ENCODE measurements at places on chromosomes 7 and 10.

GRCh38 chr10:120584786-120585185 lies 127.8 kb downstream of the PLPP4 start:
- DNase-seq: no peak

GRCh38 chr10:1121271-1121970 lies 65.2 kb downstream of the WDR37 start:
- no peak for DNase-seq

DNA sequence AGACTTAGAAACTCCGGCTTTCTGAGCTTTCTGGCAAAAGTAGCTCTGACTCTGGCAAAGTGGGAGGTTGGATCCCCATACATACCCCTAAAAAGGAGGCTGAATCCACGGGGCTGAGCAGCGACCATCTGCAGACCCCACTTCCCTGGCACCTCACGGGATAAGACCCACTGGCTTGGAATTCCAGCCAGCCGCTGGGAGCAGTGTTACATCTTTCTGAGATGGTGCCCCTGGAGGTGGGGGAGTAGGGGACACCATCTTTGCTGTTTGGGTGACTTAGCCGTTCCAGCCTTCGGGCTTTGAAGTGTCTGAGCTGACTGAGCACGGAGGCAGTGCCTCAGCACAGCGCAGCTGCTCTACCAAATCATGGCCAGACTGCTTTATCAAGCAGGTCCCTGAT lies 45.0 kb upstream of the GRM3 start:
- no peak for DNase-seq

- no peak for DNase-seq
Observed at GRCh38 chr7:88363249-88363648, 56.6 kb upstream of the STEAP4 start.

- no peak for DNase-seq
Observed at GRCh38 chr10:106908225-106908624, 256.3 kb downstream of the SORCS1 start.

GRCh38 chr10:119478111-119478802 lies 64.3 kb downstream of the RGS10 start:
- no peak for DNase-seq

- no peak for DNase-seq
Observed at GRCh38 chr7:25885057-25885576, 266.9 kb upstream of the NFE2L3 start.

DNA sequence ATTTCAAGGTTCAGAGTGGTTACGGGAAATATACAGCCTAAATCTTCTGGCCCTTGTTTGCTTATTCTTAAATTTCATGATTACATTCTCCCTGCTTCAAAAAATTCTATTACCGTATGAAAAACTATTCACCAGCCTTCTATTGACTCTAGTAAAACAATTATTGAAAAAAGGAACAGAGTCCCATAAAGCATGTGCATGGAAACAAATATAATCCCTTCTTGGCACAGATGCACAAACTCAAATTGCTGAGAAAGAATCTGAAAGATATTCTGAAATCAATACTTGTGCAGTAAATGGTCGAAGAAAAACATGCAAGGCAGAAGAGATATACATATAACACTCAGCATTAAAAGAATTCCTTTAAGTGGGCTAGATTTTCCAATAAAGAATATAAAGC lies 83.6 kb downstream of the LRRN3 start:
- DNase-seq: no peak

- DNase-seq: no peak
Observed at GRCh38 chr7:19575909-19576557, 132.8 kb downstream of the POLR1F start.

DNA sequence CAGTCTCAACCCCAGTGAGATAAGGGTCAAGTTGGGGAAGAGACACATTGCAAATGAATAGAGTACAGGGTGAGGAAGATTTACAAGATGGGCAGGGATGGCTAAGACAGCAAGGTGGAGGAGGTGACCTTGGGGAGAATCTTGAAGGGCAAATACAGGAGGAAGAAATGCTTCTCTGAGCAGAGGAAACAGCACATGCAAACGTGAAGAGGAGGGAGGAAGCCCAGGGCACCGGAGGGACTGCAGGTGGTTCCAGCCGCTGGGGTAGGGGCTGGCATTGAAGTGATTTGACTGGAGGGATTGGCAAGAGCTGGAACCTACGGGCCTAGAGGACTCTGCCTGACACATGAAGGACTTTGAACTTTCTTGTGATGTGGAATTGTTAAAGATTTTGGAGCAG lies 14.6 kb downstream of the PLAU start:
- no peak for DNase-seq

DNA sequence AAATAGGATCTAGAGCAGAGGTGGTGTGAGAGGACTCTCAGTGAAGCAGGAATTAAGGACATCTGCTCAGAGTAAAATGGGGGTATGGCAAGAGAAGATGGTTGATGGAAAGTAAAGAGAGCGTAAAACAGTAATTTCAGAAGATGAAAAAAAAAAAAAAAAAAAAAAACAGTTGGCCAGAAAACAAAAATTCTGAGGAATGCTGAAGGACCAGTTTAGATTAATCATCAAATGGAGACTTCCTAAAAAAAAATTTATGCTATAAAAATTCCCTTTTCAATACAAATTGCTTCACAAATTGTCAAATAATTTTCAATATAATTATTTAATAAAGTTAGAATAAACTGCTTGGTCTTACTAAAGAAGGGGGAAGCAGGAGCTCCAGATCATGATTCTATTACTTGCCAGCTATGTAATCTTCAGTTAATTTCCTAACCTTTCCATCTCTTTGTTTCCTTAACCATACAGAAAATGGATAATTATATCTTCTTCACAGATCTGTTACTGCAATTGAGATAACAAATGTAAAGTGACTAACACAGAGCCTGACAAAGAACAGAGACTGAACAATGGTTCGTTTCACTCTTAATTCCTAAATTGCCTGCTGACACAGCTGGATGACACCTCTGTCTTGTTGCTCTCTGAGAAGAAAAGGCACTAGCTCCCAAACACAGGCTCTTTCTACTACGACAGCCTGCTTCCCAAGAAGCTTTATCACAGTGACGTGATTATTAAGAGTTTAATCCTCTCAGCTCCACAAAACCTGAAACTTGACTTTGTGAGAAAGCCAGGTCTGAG lies 64.9 kb upstream of the GPR22 start:
- no peak for DNase-seq

GRCh38 chr7:147861058-147861716 lies 729.4 kb upstream of the C7orf33 start:
- DNase-seq: no peak

DNA sequence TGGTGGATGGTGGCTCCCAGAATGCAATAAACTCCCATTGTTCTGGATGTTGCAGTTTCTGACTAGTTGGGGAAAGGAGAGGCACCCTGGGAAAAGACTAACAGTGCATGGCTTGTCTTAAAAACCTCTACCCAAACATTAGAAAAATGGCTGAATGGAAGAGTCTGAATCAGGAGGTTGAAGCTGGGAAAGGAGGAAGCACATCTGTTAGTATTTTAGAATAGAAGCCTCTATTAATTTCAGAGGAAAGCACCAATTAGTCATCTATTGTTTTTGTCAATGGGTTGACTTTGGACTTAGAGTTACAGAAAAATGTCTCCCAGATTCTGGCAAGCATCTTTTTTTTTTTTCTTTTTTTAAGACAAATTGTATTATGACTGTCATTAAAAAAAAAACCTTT lies 56.1 kb upstream of the ELMO1 start:
- no peak for DNase-seq

DNA sequence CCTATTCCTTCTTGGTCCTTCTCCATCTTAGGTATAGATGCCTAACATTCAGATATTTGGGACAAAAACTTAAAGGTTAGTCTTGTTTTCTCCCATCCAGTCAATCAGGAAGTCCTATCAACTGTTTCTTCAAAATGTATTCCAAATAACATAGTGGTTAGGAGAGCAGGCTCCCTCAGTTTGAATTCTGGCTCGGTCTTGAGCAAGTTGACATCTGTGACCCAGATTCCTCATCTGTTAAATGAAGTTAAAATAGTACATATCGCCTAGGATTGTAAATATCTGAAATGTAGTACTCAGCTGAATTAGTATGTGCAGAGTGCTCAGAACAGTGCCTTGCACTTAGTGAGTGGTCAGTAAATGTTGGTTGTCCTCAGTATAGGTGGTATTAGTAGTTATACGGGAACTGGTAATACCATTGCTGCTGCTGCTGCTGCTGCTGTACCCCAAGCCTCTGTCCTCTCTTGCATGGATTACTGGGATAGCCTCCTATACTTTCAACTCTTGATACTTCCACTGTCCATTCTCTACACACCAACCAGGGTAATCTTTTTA lies 58.6 kb downstream of the RALA start:
- no peak for DNase-seq

GRCh38 chr10:23968301-23968700 lies 240.6 kb upstream of the KIAA1217 start:
- no peak for DNase-seq

- no peak for DNase-seq
Observed at GRCh38 chr10:9781666-9782065, 1236.0 kb upstream of the CELF2 start.

GRCh38 chr10:78348411-78349164 lies 314.9 kb downstream of the RPS24 start:
- DNase-seq: peak; percentile 12

DNA sequence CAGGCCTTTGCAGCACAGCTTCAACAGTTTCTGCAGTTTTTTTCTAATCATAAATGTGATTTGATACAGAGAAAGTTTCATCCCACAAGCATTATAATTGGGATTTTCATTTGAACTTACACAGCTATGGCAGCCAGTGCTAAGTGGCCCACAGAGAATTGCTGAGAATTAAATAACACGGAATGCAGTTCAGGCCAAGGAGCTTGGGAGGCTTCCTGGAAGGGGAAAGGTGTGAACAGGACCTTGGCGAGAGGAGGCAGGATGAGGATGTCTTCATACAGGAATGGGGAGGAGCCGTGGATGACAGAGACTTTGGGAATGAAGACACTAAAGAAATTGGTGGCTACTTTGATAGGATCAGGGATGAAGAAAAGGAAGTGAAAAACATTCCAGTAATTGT lies 95.3 kb downstream of the ZNF22 start:
- DNase-seq: peak; percentile 44

- no peak for DNase-seq
Observed at GRCh38 chr10:101487399-101487798, 100.7 kb downstream of the POLL start.

DNA sequence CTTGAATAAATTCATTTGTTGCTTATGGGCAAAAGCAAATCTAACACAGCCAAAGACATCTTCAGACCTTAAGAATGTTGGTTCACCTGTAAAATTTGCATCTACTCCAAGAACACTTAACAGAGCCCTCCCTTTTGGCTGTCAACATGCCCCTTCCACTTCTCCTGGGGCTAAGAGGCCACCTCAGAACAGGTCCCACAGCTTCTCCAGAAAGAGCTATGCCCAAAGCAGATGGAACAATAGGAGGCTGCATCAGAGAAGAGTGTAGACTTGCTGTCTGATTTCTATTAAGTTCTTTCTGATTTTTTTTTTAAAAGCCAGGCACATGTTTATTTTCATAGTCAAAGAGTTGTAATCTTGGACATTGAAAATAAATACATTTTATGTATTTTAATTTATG lies 26.1 kb upstream of the TRIL start:
- no peak for DNase-seq

GRCh38 chr10:19628767-19629560 lies 187.3 kb upstream of the PLXDC2 start:
- DNase-seq: no peak

DNA sequence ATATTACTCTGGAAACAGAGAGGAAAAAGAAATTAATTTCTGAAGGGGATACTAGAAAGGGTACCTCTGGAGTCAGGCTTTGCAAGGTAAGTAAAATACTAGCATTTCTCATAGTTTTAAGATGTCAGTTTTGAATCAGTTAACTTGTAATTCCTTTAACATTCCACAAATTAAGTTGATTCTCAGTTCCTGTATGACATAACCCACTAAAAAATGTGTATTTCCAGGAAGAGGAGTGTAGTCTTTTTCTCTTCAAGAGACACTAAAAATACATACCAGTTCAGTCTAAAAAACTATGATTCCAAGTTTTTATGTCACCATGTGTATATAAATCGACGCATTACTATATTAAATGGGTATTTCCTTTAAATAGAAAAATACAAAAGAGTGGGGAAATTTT lies 113.2 kb downstream of the CDK6 start:
- no peak for DNase-seq

- no peak for DNase-seq
Observed at GRCh38 chr10:11846542-11846941, 23.4 kb downstream of the PROSER2 start.

DNA sequence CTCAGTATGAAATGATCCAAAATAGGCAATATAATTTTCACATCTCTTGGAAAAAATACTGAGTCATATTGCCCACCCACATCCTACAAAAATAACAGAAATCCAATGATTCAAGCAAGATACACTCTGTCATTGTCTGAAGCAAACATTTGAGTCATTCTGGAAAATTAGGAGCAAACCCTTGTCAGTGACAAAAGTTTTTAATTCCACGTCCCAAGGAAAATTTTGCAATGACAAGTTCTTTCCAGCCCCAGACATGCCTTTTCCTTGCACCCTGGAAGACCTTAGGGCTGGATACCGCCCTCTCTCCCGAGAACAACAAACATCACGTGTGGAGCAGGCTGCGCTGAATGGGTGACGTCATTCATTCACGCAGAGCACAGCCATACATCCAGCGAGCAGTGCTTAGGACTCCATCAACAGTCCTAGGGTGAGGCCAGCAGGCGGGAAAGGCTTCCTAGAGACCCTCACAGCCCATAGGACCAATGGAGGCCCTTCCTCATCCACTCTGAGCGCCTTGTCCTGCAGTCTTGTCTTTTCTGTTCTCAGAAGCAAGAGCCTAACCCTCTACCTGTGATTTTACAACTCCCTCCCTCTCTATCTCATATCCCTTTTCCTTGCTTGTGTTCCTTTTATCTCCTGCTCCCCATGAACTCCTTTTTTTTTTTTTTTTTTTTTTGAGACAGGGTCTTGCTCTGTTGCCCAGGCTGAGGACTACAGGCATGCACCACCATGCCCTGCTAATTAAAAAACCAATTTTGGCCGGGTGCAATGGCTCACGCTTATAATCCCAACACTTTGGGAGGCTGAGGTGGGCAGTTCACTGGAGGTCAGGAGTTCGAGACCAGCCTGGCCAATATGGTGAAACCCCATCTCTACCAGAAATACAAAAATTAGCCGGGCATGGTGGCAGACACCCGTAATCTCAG lies 23.5 kb upstream of the KDM7A start:
- no peak for DNase-seq

DNA sequence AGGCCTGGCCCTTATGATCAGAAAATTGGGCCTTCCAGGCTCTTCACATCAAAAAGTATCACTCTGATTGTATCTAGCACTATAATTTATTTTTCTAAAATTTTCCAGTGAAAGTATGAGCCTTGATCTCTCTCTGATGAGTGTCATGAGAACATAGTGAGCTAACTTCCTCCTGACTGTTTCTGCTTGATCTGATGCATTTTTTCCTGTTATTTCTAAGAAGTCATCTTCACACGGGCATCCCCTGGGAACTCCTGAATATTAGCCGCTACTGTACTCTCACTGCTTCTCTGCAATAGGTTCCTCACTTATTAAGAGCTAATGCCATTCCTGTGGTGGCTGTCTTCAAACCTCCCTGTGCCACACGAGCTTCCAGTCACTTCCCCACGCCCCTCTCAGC lies 63.1 kb upstream of the ZPBP start:
- no peak for DNase-seq

Data from left hindlimb (tissue), 1 donor.